ENCODE measurements at places on chromosomes 6 and 20. TPM values are rescaled to one million over a fixed set of nuclear protein-coding genes. Genes with fewer than 3 reads are reported as not detected.

STX11 gene
- total RNA-seq = 1.6 TPM

TCF21 gene
- total RNA-seq = not detected

TUBB2B gene
- 109 TPM for total RNA-seq

BPIFB1 gene
- total RNA-seq = not detected

ARMH2 gene
- total RNA-seq = not detected

SIRPB1 gene
- total RNA-seq = 1.6 TPM

TP53TG5 gene
- not detected for total RNA-seq

LPIN3 gene
- 3.3 TPM for total RNA-seq

MARCKS gene
- 256 TPM for total RNA-seq

LY86 gene
- total RNA-seq = not detected

FAM217A gene
- total RNA-seq = not detected

LSM2 gene
- total RNA-seq = 35.0 TPM

MAFB gene
- total RNA-seq = 3.0 TPM

REPS1 gene
- total RNA-seq = 26.5 TPM

CALHM5 gene
- 9.7 TPM for total RNA-seq

GRCh38 chr6:130775411-130776012, 51.7 kb upstream of the SMLR1 start:
- DNase-seq = no peak

- no peak for DNase-seq
Observed at GRCh38 chr6:83152913-83153312, 40.2 kb downstream of the PGM3 start.

DNA sequence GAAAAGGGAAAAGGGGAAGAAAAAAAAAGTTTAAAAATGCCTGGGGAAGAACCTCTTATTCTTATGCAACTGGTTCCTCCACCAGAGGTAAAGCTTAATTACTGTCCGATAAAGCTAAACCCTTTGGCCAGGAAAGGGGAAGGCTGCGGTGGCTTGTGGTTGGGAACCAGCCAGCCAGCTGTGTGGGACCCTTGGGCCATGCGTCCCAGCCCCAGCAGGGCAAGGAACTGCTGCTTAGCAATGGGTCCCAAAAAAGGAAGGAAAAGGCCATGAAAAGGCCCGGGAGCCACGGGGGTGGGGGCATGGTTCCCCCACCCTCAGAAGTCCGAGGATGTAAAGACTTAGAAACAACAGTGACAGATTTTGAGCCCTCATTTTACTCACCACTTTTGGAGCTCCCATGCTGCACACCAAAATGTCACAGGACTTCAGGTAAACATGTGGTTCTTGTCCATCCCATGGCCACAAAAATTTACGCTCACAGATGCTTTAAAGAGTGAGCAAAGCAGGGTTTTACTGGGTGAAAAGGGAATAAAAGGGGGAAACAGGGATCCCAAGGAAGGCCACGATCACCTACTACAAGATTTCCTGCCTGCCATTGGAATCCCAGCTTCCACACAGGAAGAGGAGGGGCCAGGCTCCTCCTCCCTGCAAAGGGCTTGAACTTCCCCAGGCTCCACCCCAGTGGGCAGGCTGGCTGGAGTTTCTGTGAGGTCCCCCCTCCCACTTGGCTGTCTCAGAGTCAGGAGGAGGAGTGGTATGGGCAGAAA, 1234.7 kb upstream of the GJE1 start:
- DNase-seq = no peak

DNA sequence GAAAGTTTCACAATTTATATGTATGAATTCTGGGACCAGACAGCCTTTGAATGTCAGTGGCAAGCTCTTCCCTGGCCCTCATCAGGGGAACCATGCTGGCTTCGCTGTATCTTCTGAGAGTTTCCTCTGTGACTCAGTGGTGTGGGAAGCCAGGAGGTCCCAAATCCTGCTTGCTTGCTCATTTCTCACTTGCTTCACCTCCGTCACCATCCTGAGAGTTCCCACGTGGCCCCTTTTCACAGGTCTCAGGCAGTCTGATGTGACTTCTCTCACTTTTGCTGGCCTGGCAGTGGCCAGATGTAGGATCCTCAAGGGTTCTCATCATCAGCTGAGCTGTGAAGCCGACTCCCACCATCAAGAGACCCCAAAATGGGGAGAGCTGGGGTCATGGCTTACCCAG, 28.4 kb upstream of the RIN2 start:
- no peak for DNase-seq

DNA sequence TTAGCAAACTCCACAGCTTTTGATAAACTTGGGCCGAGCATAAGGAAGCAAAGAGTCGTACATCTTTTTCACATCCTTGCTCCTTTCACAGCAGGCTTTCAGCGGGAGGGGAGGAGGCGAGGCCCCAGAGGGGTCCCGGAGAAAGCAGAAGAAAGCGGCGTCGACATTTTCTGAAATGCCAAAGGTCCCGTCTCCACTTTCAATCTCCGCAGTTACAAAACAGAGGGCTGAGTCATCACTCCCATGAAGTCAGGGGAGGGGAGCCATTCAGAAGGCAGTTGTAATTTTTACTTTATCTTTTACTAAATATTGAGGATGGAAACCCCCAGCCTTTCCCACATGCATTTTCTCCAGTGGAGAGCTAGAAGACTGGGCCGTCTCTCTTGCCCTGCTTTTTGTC, 174.2 kb upstream of the THBS2 start:
- no peak for DNase-seq

DNA sequence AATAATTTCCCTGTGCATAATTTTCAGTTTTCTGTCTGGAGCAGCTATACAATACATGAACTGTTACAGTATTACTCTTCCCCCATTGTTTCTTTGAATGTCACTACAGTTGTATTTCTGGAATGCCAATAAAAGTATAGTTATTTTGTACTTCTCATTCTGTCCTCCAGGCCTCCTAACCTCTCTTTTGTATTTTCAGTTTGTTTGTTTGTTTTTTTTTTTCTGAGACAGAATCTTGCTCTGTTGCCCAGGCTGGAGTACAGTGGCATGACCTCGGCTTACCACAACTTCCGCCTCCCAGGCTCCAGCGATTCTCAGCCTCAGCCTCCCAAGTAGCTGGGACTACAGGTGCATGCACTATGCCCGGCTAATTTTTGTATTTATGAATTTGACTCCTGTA, 16.8 kb upstream of the ARID1B start:
- DNase-seq = no peak

GRCh38 chr6:73644941-73645591, 8.7 kb downstream of the SLC17A5 start:
- no peak for DNase-seq

DNA sequence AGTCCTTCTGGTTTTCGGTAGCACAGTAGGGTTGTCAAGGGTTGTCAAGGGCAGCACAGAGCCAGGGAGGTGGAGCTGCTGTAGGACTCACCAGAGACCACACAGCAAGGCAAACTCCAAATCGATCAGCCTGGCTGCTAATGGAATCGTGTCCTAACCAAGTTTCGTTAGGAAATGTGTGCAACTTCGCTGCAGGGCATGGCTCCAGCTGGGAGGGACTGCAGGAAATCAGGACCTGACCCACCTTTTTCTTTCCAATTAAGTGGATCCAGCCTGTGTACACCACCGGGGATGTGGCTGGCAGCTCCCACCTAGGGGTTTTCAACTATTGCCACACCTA, 251.7 kb upstream of the QKI start:
- DNase-seq = no peak

DNA sequence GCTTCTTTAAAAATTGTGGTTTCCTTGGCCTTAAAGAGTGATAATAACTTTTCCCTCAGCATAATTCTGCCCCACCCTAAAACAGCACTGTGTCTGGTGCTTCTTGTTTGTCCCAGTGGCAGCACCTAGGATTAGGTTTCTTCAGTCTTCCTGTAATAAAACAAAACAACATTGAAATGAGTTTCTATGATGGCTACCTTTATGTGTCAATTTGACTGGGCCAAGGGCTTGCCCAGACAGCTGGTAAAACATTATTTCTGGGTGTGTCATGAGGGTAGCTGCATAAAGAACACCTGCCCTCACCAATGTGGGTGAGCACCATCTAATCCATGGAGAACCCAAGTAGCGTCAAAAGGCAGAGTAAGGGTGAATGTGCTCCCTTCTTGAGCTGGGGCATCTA, 117.8 kb downstream of the QRSL1 start:
- DNase-seq = no peak

GRCh38 chr20:62832212-62832922, 15.5 kb downstream of the COL9A3 start:
- no peak for DNase-seq

GRCh38 chr20:11700831-11701230, 216.9 kb upstream of the BTBD3 start:
- DNase-seq = no peak

GRCh38 chr6:111478749-111479148, 4.3 kb downstream of the REV3L start:
- DNase-seq = no peak

DNA sequence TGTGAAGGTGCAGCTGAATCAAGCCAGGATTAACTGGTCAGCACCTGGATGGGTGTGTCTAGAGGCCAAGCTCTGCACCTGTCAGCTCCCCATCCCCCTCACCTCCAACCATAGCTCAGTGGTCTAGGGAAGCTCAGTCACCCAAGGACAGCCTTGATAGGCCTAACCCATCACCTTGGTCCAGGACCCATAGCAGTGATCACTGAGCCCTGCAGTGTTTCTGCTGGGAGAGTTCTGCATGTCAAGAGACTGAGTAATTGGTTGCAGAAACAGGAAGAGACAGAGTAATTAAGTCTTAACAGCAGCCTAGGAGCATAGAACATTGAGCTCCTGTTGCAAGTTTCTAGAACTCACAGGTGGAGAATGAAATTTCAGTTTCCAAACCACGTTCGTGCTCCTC, 18.7 kb upstream of the RALGAPB start:
- no peak for DNase-seq

Data from chondrocyte (in vitro differentiated cells).